Vagina (tissue), 2 donors: ENCODE measurements at places on chromosomes 6 and 20.

GRCh38 chr6:150992262-150992661, 126.8 kb downstream of the MTHFD1L start:
- no peaks in the 10 kb centered on the region for H3K4me1 ChIP-seq
- peak; percentile 6 for DNase-seq
- H3K4me3 ChIP-seq: no peak overlapping the region
- no peaks in the 10 kb centered on the region for H3K27me3 ChIP-seq

DNA sequence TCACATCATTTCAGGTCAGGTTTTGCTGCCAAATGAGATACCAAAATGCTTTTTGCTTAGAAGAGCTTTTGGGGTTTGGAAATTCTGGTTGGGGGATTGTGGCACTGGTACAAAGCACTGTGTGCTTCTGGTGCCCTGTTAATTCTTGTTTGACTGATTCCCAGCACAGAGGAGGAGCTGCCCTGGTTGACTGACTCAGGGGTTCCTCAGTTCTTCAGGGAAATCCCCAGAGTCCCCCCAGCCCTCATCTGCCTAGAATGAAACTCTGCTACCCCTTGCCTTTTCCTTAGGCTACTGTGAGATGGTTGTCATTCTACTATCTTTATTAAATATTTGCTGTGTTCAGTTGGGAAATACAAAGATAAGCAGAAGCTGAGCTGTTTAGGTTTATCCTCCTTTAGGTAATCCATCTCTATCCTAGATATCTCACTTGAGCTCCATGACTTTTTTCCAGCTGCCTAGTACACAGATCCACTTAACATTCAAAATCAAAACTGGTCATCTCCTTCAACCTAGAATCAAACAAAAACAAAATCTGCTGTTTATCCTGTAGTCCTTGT, 24.9 kb upstream of the TSPYL1 start:
- no peak overlapping the region for H3K4me3 ChIP-seq
- no peaks in the 10 kb centered on the region for H3K36me3 ChIP-seq
- DNase-seq: no peak
- H3K4me1 ChIP-seq: no peaks in the 10 kb centered on the region
- H3K27me3 ChIP-seq: no peaks in the 10 kb centered on the region

DNA sequence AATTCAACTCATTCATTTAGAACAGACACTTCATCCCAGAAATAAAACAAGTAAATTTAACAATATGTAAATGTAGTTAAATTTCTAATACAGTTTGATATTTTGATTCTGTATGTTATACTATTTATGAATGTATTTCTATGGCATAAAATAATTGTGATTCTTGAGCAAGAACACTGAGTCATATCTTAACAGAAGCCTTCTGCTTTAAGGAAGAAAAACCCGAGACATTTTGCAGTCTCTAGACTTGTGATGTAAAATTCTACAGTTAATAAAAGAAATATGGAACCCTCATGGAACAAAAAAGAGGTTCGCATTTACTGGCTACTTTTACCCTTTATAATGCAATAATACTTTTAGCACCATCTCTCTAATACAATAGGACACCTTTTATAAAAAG, 47.9 kb upstream of the SCML4 start:
- no peaks in the 10 kb centered on the region for H3K27me3 ChIP-seq
- H3K4me1 ChIP-seq: no peaks in the 10 kb centered on the region
- no peak for DNase-seq
- no peaks in the 10 kb centered on the region for H3K36me3 ChIP-seq

DNA sequence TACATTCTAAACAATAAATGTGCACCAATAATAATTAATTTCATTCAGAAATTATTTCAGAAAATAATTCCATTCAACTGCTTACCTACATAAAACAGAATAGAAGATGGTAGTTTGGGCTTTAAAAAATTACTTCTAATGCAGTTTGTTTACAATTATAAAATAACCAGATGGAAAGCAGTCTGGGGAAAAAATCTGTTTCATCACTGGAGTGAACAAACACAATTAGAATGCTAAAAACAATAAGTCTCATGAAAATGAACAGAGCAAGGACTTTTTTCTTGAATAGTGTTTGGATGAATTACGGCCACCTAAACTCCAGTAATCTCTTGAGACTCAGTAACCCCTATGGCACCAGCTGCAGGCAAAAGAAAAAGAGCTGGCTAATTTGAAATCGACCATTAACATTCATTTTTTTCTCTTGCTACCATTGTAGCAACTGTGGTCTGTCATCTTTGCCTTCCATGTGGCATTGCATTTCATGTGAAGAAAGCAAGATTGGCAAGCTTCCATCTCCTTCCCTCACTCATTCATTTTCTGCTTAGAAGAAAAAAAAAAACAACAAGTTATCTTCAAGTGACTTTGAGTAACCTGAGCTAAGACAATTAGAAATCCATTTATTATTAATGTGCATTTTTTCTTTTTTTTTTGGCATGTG, 88.4 kb upstream of the CEP85L start:
- peak; percentile 11 for DNase-seq
- no peaks in the 10 kb centered on the region for H3K4me1 ChIP-seq
- H3K27me3 ChIP-seq: no peaks in the 10 kb centered on the region
- no peak overlapping the region for H3K27ac ChIP-seq

- H3K4me3 ChIP-seq: no peak overlapping the region
- peaks cover 16% of the 10 kb centered on the region for H3K4me1 ChIP-seq
- H3K27ac ChIP-seq: no peak overlapping the region
- H3K36me3 ChIP-seq: no peaks in the 10 kb centered on the region
- no peak for DNase-seq
Observed at GRCh38 chr20:362271-363254, 15.7 kb downstream of the NRSN2 start.

DNA sequence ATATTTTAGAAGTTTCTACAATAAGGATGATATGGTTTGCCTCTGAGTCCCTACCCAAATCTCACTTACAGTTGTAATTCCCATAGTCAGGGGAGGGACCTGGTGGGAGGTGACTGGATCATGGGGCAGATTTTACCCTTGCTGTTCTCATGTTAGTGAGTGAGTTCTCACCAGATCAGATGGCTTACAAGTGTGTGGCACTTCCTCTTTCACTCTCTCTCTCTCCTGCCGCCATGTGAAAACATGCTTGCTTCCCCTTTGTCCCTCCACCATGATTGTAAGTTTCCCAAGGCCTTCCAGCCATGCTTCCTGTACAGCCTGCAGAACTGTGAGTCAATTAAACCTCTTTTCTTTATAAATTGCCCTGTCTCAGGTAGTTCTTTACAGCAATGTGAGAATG, 527.5 kb upstream of the ID4 start:
- H3K36me3 ChIP-seq: no peaks in the 10 kb centered on the region
- no peaks in the 10 kb centered on the region for H3K27me3 ChIP-seq
- H3K27ac ChIP-seq: no peak overlapping the region
- no peak for DNase-seq
- no peaks in the 10 kb centered on the region for H3K4me1 ChIP-seq

DNA sequence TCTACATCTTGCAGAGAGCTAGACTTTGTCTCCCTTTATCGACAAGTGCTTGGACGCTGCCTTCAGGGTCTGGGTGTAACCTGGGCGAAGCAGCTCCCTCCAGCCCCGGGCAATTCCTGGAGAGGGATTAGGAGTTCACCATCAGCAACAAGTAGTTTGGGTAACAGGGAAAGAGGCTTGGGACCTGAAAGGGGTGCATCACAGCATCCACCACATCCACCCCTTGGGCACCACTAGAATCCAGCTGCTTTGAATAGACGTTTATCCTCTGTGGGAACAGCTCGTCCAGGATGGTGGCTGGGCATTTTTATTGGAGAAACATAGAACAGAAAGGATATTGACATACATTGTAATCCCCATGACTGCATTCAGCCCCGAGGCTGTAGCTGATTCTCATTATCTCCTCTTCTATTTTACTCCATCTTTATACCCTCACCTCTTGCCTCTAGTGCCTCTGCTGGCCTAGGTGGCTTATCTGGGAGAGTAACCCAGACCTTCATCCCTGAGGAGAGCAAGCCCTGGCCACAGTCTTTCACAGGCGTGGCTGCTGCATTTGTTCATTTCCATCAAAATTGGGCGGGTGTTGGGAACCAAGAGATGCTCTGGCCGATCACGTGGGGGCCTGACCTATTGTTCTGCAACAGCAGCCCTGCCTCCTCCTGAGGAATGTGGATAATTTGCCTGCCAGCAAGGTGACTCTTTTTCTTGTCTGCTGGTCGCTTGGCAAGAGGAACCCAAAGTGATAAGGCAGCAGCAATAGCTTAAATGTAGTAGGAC, 109.2 kb upstream of the RALGAPA2 start:
- H3K27me3 ChIP-seq: no peaks in the 10 kb centered on the region
- no peaks in the 10 kb centered on the region for H3K4me1 ChIP-seq
- no peak overlapping the region for H3K4me3 ChIP-seq
- no peaks in the 10 kb centered on the region for H3K36me3 ChIP-seq
- H3K27ac ChIP-seq: no peak overlapping the region

DNA sequence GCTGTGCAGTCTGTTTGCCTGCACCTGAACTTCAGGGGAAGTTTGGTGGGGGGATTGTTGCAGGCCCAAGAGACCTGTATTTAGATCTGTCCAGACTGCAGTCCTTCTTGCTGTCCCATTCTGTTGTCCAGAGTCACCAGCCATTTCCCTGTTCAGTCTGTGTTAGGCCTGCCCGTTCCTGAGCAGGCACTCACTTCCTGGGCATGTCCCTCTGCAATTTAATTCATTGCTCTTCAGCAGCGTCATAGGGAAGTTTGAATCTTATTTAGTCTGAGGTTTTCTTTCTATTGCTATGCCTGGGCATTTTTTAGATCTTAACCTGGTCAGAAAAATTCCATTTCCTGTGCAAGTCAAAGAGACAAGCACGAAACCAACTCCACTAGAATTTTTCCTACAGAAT, 190.2 kb downstream of the DTNBP1 start:
- no peak for DNase-seq
- H3K4me3 ChIP-seq: no peak overlapping the region
- no peaks in the 10 kb centered on the region for H3K27me3 ChIP-seq

GRCh38 chr6:163406366-163406765, 8.2 kb upstream of the QKI start:
- no peak for DNase-seq
- peak overlapping the region; percentile 71 for H3K27ac ChIP-seq
- peaks cover 13% of the 10 kb centered on the region for H3K4me1 ChIP-seq
- no peaks in the 10 kb centered on the region for H3K27me3 ChIP-seq

DNA sequence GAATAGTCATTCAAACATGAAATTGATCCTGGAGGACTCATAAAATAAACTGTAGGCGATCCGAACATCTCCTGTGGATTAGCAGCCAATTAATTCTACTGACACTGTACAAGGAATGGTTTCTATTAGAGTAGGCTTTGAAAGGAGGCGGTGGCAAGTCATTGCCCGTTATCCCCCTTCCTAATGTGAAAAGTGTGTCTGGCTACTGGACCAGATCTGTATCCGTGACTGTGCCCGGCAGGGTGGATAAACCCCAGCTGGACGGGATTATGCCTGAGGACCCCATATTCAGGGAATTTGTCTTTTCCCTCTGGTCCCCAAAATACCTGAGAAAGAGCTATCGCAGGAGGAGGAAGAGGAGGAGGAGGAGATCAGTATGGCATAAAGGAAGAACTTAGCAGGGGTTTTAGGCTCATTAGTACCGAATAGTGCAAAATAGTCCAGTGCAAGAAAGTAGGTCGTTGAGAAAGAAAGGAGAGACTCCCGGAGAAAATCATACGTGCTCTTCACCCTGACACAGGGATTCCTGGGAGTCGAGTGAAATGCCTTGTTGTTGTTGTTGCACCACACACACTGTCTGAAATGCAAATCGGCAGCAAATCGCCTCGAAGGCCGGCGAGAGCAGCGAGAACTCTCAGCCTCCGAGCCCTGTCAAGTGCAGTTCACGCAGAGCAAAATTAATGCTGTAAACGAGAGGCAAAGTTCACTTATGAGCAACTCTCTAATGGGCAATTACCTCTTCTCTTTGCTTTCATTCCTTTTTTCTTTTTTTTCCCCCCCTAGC, 178.9 kb upstream of the ARID1B start:
- H3K36me3 ChIP-seq: no peaks in the 10 kb centered on the region
- no peaks in the 10 kb centered on the region for H3K27me3 ChIP-seq
- peaks cover 6% of the 10 kb centered on the region for H3K4me1 ChIP-seq
- no peak overlapping the region for H3K27ac ChIP-seq
- H3K4me3 ChIP-seq: no peak overlapping the region

DNA sequence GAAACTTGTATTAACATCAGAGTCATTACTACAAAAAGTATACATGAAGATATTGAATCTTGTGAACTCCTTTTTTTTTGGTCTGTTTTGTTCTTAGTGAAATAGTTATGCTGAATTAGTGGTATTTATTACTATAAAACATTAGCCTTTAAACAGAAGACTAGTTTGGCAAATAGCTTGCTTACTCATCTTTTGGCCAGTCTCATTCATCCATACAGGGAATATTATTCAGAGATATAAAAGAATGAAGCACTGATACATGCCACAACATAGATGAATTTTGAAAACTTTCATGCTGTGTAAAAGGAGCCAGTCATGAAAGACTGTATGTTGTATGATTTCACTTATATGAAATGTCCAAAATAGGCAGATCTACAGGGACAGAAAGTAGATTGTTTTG, 205.9 kb downstream of the ZFAND3 start:
- H3K4me3 ChIP-seq: no peak overlapping the region
- no peaks in the 10 kb centered on the region for H3K27me3 ChIP-seq
- no peak overlapping the region for H3K27ac ChIP-seq
- no peak for DNase-seq
- peaks cover 28% of the 10 kb centered on the region for H3K4me1 ChIP-seq

DNA sequence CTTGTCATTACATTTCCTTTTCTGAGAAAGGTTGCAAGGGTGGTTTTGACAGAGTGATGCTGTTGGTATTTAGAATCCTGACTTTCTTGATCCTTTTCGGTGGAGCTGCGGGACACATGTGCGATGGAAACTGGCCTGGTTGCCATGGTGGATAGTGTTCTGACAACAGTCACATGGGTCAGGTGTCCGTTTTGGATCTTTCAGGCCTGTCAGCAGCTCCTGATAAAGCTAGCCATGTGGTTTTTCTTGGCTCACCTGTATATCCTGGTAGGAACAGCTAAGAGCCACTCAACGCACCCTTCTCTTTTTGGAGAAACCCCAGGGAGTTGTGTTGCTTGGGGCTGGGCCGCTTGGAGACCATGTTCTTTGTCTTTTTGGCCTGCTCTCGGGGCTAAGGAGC, 177.4 kb downstream of the MTFR2 start:
- H3K27ac ChIP-seq: no peak overlapping the region
- DNase-seq: no peak
- H3K36me3 ChIP-seq: no peaks in the 10 kb centered on the region
- no peak overlapping the region for H3K4me3 ChIP-seq

DNA sequence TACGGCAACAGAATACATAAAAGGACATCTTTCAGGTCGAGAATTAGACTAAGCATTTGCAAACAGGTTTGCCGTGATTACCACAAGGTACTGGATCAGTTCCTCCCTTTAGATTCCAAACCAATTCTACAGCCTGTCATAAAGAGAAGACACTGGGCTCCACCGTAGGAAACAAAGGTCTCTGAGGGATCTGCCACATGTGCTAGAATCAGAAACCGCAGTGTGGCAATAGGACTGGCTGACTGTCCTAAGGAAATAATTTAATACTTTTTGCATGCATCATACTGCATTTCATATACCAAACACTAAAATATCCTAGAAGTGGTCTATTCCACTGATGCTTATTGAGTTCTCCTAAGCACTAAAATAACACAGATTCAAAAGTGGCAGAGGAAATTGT, 59.2 kb downstream of the POPDC3 start:
- no peaks in the 10 kb centered on the region for H3K36me3 ChIP-seq
- no peak overlapping the region for H3K4me3 ChIP-seq
- H3K27ac ChIP-seq: no peak overlapping the region
- H3K27me3 ChIP-seq: no peaks in the 10 kb centered on the region
- H3K4me1 ChIP-seq: peaks cover 4% of the 10 kb centered on the region

GRCh38 chr6:148440877-148441453, 98.3 kb downstream of the SASH1 start:
- H3K36me3 ChIP-seq: no peaks in the 10 kb centered on the region
- H3K4me1 ChIP-seq: peaks cover 26% of the 10 kb centered on the region
- H3K4me3 ChIP-seq: no peak overlapping the region
- peak overlapping the region; percentile 62 for H3K27ac ChIP-seq
- DNase-seq: no peak
